Activated naive CD4-positive, alpha-beta T cell treated with anti-CD3 and anti-CD28 coated beads for 36 hours (primary cell): ENCODE measurements at places on chromosomes 16 and 17. TPM values are rescaled to one million over a fixed set of nuclear protein-coding genes. Genes with fewer than 3 reads are reported as not detected.

- peaks cover 5% of the 10 kb centered on the region for H3K4me1 ChIP-seq
- H3K4me3 ChIP-seq = no peak overlapping the region
- no peaks in the 10 kb centered on the region for H3K27me3 ChIP-seq
- peaks cover 5% of the 10 kb centered on the region for H3K36me3 ChIP-seq
- no peak overlapping the region for H3K27ac ChIP-seq
- no peak for DNase-seq
Observed at GRCh38 chr17:57309479-57309878, 53.2 kb downstream of the MSI2 start.

- peaks cover 11% of the 10 kb centered on the region for H3K27me3 ChIP-seq
- no peak for DNase-seq
- H3K4me1 ChIP-seq = no peaks in the 10 kb centered on the region
- H3K36me3 ChIP-seq = no peaks in the 10 kb centered on the region
Observed at GRCh38 chr17:55895112-55895759, 144.4 kb downstream of the PCTP start.

- peak; percentile 25 for DNase-seq
- no peaks in the 10 kb centered on the region for H3K27me3 ChIP-seq
- peaks cover 19% of the 10 kb centered on the region for H3K36me3 ChIP-seq
- peak overlapping the region; percentile 93 for H3K4me3 ChIP-seq
Observed at GRCh38 chr17:49676276-49676868, 1.5 kb downstream of the SPOP start.

- H3K27me3 ChIP-seq = no peaks in the 10 kb centered on the region
- H3K27ac ChIP-seq = no peak overlapping the region
- DNase-seq = no peak
- H3K4me1 ChIP-seq = no peaks in the 10 kb centered on the region
- H3K36me3 ChIP-seq = no peaks in the 10 kb centered on the region
Observed at GRCh38 chr16:6709736-6710135, 622.9 kb upstream of the RBFOX1 start.

- peaks cover 38% of the 10 kb centered on the region for H3K36me3 ChIP-seq
- H3K27me3 ChIP-seq = no peaks in the 10 kb centered on the region
- H3K27ac ChIP-seq = no peak overlapping the region
- no peak for DNase-seq
- H3K4me1 ChIP-seq = no peaks in the 10 kb centered on the region
Observed at GRCh38 chr17:8488491-8488890, 52.8 kb downstream of the NDEL1 start.

DNA sequence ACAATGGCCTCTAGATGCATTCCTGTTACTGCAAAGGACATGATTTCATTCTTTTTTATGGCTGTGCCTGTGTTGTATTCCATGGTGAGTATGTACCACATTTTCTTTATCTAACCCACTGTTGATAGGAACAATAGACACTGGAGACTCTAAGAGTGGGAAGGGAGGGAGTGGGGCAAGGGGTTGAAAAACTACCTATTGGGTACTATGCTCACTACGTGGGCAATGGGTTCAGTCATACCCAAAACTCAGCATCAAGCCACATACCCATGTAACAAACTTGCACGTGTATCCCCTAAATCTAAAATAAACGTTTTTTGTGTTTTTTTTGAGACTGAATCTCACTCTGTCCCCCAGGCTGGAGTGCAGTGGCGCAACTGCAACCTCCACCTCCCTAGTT lies 47.1 kb upstream of the SCNN1B start:
- H3K27me3 ChIP-seq = peaks cover 8% of the 10 kb centered on the region
- H3K4me3 ChIP-seq = no peak overlapping the region
- DNase-seq = no peak
- no peak overlapping the region for H3K27ac ChIP-seq
- no peaks in the 10 kb centered on the region for H3K4me1 ChIP-seq

Gene ARHGDIG
- not detected for total RNA-seq

Gene SEZ6L2
- total RNA-seq = 0.31 TPM

Gene TMEM235
- total RNA-seq = not detected

Gene ZNF785
- total RNA-seq = 13.2 TPM
